ENCODE measurements at places on chromosomes 6 and 20.

DNA sequence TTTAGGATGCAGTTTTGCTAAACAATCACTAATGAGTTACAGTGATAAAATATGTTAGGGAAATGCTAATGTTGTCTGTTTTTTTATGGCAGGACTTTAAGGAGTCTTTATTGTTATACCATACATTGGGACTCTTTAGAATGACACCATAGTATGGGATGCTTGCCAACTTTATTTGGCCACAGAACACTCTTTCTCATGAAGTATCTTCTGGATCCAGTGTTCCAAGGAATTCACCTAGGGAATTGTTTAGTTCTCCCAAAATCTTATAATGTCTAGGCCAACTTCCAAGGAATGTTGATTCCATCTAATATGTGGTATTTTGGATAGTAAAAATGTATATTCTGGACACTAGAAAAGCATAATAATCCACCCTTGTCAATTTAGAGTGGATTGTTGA is 3.3 kb downstream of the RIN2 start:
- DNase-seq, result no peak

DNA sequence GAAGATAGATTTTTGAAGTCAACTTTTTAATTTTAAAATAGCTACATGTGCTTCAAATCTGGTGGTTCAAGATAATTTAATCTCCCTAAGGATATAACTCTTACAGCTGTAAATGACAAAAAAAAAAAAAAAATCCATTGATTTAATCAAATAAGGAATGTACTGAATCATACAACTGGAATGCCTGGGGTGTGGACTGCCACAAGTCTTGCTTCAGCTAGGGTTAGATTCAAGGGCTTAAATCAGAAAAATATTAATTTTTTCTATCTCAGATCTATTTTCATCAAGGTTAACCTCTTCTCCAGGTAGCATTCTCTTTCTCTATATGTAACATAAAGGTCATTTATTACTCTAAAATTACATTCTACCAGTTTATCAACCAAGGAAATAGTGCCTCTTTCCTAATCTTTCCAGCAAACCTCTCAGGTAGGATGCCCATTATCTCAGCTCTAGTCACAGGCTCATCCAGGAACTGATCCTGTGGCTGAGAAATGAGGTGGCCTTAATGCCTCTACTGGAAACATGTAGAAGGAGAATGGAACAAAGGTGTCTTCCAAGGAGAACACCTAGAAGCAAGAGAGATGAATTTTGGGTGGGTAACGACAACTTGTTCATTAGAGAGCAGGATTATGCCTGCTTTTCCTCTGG is 466.9 kb downstream of the CBLN4 start:
- no peak for DNase-seq

DNA sequence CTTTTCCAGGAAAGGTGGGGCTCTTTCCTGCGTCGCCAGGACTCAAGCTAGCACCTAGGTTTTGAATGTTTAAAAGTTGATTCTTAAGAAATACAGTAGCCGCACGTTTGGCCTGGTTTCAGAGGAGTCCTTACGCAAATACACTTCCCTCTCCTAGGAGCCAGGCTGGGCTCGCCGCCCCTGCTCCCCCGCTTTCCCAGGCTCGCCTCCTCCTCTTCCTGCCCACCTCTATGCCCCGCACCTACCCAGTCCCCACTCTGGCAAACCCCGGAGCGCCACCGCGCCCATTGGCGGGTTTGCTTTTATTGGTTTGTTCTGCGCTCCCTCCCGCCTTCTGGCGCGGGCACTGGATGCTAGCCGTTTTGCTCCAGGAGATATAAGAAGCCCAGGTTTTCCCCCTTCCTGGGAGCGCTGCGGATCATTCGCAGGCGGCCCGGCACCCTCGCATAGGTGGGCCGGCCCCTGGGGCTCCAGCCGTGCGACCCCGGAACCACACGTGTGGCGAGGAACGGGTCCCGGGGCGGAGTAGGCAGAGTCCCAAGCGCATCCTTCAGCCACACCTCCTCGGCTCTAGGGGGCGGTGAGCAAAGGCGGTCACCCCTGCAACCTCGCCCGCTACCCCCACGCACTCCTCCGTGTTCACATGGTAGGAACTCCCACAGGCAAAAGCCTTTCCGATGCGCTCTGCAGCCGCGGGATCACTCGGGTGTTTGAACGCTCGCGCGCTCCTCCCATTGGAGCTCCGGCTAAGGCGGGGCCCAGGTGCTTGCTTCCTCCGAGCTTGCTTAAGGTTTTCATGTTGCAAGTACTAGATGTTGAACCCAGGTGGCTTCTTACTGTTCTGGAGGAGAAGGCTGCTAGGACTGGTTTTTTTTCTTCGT is 119.0 kb downstream of the RTN4IP1 start:
- no peak for DNase-seq

DNA sequence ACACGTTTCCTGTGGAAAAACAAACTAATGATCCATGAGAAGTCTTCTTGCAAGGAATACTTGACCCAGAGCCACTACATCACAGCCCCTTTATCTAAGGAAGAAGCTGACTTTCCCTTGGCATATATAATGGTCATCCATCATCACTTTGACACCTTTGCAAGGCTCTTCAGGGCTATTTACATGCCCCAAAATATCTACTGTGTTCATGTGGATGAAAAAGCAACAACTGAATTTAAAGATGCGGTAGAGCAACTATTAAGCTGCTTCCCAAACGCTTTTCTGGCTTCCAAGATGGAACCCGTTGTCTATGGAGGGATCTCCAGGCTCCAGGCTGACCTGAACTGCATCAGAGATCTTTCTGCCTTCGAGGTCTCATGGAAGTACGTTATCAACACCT is 35.4 kb downstream of the GCNT2 start:
- DNase-seq, result no peak

DNA sequence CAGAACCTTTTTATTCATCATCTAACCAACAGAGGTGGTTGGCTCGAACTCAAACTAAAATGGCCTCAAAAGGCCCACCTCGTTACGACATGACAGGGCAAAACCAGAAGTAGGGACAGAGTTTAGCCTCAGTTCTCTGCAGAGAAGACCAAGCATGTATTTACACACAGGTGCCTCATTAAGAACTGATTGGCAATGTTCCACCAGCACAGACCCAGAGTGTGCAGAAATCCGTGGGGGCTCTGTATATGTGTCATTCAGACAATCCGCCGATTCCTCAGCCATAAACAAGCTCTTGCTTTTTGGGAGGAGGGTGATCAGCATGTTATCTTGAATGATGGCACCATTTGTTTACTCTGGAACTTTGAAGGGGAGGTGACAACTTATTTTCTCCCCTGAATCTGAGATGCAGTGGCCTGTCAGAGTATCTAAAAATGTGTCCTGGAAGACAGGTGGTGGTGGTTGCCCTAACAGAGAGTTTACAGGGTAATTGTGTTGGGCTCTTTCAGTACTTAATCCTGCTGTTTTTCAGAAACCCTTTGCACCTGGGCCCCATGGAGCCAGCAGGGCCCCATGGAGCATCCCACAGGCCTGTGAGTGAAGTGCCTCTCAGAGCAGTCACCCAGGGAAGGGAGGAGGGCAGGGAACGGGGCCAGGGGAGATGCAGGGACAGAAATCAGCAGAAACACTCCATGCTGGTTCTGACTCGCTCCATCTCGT is 29.1 kb upstream of the C20orf203 start:
- DNase-seq, result no peak

GRCh38 chr20:56843817-56844216 is 214.7 kb downstream of the TFAP2C start:
- no peak for DNase-seq

DNA sequence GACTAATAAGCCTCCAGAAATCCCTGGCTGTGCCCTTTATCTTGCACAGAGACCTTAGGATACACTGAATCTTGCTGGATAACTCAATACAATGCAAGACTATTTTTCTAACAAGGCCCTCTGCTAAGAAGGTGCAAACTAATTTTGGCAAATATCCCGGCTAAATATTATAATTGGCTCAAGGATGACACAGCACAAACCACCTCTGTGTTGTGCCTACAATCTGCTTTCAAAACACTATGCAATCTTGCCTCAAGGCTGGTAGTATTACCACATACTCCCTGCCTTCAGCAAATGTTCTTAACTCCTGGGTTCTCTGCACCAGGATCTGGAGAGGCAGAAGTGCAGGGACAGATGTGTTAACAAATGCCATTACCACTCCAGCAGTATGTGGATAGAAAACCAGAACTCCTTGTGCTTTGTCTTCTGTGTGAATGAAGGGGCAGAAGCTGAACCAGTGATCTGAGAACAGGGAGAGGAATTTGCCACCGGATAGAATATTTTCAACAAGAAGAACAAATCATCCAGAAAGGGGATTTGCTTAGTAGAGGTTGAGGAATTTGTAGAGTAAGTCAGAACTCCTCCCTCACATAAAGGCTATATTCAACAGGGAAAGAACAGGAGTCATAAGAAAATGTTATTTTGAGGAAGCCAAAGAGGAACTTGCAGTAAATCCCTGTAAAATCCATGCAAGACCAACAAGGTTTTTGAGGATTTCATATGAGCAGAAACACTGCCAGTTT is 74.1 kb upstream of the SLC4A11 start:
- no peak for DNase-seq

GRCh38 chr6:112305795-112306564 is 41.1 kb upstream of the RFPL4B start:
- no peak for DNase-seq

DNA sequence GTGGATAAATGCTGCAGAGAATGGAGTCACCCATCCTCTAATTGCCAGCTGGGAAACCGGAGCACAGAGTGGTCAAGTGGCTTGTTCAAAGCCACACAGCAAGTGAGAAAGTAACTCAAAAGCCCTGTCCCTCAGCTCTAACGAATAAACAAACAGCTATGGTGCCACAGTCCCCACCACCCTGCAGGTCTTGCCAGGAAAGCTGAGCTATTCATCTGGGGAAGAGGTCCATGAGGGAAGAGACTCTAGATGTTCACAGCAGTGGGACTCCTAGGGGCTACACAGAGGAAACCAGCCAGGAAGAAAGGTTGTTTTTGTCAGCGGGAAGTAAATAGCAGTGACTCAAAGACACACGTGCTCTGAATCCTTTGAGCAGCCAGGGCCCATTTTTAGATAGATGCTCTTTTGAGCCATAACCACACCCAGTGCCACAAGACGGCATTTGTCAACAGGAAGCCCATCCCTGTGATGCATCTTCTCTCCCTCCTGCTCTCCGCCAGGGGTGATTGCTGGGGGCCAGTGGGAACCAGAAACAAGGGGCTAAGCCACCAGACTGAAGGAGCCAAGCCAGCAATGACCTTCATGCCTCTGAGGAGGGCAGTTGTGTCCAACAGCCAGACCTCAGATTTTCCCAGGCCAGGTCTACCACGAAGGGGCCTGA is 32.4 kb upstream of the TCP11 start:
- DNase-seq, result no peak

DNA sequence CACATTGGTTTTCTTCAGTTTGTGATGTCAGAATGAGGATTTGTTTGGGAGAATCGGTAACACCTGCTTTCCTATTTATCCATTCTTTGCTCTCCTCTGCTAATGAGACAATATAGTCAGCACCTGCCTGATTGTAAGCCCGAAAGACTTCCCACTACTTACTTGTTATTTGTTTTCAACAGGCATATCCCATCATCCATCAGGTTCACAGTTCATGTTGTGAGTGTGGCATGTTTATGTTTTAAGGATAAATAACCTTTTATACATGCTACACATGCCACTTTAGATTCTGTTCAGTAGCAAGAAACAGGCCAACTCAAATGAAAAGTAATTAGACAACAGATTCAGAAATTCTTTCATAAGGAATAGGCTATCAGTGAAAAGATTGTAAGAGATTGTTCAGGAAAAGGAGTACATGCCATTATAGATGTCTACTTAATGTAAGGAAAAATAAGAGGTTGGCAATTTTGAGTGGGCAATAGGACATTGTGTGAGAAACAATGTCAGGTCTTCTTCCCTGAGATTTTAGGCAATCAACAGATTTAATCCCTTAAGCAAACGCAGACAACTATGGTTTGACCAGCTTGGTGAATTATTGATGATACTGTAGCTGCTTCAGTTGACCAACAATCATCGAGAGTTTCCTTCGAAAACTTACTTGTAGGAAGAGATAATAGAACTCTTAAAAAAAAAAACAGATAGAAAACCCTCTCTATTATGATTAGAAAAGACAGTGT is 7.9 kb upstream of the GPRC6A start:
- no peak for DNase-seq

- DNase-seq, result no peak
These were observed 1.6 kb upstream of the PSMB8 start for GRCh38 chr6:32845384-32845884.

GRCh38 chr20:63617092-63617875 is 9.6 kb downstream of the GMEB2 start:
- no peak for DNase-seq

DNA sequence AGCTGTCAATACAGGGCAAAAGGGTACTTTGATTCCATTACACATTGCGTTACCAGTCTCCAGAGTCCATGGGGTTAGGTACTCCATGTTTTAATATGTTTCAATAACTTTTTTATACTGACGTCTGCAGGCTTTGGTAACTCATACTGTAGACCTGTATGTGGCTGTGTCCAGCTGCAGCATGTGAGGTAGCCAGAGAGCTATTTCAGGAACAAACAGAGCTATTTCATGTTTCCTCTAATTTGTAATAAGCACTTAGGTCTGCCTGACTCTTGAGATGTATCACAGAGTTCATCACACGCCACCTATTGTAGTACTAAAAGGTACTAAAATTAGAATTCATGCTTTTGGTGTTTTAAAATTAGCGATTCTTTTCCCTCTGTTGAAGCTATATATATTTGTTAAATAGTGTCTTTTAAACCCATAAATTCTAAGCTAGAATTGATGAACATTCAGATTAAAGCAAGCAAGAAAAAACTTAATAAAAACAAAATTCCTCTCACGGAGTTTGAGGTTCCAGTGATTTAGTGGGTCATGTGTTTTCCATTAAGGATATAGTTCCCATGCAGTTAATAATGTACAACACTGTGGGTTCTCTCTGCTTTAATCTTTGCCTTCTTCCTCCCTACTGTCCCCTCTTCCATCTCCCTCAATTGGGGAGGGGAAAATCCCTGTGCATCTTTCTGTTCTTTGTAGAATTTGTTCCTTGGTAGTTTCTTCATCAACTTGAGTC is 37.0 kb downstream of the FOXO3 start:
- DNase-seq, result no peak

GRCh38 chr6:109991201-109992101 is 13.3 kb downstream of the GPR6 start:
- no peak for DNase-seq

DNA sequence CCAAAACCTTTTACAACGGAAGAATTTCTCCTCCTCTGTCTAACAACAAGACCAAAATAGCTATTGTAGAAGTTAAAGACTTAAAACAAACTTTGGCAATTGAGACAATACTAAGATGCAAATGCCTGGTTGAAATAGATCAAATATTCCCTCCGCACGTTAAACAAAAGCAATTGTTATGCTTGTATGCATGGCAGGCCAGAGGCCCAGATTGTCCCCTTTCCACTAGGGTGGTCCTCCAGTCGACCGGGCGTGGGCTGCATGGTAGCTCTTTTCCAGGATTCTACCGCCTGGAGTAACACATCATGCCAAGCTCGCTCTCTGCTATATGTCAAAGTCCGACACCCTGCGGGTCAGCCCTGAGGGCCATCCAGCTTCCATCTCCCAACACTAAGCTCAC is 234.7 kb downstream of the RNGTT start:
- no peak for DNase-seq

- no peak for DNase-seq
These were observed 148.9 kb downstream of the TMEM200A start for GRCh38 chr6:130514712-130515111.

- no peak for DNase-seq
These were observed 9.3 kb downstream of the ULBP2 start for GRCh38 chr6:149951096-149951495.

- no peak for DNase-seq
These were observed 626.0 kb downstream of the CDH26 start for GRCh38 chr20:60584221-60584620.

GRCh38 chr6:32234934-32235333 is 11.1 kb upstream of the NOTCH4 start:
- no peak for DNase-seq

Measured in progenitor cell of endocrine pancreas (in vitro differentiated cells).